NCI-H1930 (cell line): ENCODE measurements at places on chromosomes 12 and 14.

DNA sequence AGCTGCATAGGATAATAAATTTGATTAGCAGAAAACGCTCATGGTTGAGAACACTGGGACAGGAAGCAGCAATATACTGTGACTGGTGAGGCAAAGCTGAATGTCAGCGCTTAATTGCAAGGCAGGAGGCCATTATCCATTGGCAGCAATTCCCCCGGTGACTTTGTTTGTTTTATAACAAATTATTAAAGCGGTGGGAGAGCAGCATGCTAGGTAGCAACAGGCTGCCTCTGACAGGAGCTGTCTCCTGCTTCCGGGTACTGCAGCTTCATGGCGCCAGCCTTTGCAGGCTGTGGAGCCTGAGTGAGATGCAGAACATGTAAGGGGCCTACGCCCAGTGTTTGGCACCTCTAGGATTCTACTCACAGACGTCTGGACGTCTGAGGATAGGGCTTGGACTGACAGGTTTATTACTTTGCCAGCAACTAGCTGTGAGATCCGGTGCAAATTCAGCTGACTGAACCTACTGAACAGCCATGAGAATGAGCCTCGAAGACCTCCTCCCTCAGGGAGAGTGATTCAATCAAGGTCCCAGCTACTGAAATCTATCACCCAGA lies 82.1 kb upstream of the SSTR1 start:
- DNase-seq: no peak

GRCh38 chr12:1350055-1350933 lies 244.1 kb downstream of the FBXL14 start:
- DNase-seq: no peak

GRCh38 chr12:24928131-24928530 lies 20.8 kb downstream of the BCAT1 start:
- no peak for DNase-seq

DNA sequence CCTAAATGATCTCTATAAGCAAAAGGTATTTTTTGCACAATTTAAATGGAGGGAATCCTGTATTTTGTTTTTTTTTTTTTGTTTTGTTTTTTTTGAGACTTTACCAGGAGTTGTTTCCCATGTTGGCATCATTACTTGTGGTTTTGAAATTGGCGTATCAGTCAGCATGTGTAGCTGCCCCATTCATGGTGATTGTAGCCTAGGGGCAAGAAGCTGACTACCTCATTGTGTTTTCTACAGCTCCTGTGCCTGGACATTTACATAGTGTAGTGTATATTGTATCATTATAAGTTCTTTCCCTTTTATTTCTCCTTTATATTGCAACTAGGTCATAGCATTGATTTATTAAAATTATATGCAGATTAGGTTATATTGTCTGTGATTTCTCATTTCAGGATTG lies 24.5 kb downstream of the SAMD4A start:
- no peak for DNase-seq

- no peak for DNase-seq
These were observed 20.1 kb downstream of the FOXN4 start for GRCh38 chr12:109289004-109289403.

- no peak for DNase-seq
These were observed 86.1 kb upstream of the ARHGAP5 start for GRCh38 chr14:31990926-31991572.

DNA sequence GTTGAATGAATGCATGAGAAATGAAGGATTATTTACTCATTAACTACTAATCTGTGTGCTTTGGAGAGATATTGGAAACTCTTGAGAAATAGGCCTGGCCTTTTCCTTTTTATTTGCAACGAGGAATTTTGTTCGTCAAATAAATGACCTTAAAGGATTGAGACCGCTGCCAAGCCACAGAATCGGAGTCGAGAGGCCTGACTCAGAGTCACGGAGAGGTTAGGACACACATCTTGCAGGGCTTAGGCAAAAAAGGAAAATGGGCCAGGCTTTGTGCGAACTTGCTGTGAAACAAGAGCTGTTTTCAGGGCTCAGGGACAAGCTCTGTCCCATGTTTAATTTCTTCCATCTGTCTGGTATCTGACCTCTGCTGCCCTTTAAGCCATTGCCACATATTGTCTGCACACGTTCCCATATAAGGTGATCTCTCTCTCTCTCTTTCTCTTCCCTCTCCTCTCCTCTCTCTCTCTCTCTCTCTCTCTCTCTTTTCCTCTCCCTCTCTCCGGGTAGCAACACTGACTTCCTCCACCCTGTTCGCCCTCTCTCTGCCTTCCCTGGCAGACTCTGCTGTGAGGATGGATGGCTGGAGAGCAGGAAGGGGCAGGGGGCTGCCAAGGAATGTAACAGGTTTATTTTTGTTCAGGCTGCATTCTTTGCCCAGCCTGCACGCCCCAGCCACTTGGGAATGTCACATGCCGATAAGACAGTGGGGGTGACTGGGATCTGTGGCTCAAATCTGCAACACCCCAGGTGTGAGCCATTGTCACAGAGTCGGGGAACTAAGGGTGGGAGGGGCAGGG lies 14.9 kb upstream of the IFT81 start:
- no peak for DNase-seq

- peak; percentile 26 for DNase-seq
These were observed 185.3 kb upstream of the BCL2L14 start for GRCh38 chr12:11885261-11886038.

DNA sequence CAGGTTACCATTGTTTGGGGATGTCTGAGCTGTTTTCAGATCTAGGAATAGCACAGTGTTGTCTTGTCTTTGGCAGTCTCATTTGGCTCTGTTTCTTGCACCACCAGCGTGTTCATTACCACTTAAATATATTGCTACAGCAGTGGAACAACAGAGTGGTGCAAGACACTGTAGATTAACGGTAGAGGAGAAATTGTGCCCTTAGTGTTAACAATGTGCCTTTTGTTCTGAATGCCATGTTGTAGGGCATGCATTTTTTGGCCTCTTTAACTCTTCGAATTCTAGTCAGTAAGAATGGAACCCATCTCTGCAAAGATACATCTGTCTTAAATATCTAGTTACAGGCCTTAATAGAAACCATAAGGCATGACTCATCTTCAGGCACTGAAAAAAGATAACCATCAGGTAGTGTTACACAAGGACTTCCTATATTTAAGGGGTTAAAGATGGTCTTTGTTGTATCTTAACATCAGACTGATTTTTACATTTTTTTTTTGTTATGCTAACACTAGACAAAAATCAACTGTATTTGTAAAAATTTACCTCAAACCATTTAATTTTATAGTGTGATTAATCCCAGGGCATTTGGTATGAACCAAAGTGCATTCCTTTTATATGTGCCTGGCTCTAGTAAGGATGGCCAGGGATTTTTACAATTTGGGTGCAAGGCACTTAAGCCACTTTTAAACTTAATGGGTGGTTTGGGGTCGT lies 12.9 kb downstream of the DYRK2 start:
- no peak for DNase-seq

- no peak for DNase-seq
These were observed 251.6 kb downstream of the PHLDA1 start for GRCh38 chr12:75779891-75780496.

- no peak for DNase-seq
These were observed 245.5 kb downstream of the BCL11B start for GRCh38 chr14:99026471-99026870.

DNA sequence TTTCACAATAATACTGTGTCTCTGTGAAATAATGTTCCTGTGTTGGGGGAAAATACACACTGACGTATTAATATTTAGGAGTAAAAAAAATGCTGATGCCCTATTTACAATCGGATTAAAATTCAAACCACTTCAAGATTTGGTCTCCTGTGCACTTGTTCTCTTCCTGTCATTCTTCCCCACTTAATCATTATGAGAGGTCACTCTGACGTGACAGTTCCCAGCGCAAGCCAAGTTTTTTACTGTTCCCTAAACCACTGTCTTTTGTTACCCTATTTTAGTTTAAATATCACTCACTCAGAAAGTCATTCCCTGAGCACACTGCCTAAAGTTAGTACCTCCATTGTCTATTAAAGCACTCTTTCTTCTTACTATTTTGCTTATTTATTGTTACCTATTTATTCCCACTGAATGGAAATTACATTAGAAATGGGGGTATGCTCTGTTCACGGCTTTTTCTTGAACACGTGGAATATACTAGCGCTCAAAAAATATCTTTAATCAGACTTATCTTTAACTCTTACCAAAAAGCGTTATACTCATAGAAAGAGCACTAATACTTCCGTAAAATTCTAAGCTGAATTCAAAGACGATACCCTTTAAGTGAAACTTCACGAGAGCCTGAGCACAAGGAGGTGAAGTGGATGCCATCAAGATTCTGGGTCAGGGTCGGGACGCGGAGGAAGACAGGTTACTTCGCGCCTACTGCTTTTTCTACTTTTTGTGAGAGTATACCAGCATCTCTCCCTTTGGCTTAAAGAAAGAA lies 670 bp upstream of the PSMA3 start:
- DNase-seq: no peak

DNA sequence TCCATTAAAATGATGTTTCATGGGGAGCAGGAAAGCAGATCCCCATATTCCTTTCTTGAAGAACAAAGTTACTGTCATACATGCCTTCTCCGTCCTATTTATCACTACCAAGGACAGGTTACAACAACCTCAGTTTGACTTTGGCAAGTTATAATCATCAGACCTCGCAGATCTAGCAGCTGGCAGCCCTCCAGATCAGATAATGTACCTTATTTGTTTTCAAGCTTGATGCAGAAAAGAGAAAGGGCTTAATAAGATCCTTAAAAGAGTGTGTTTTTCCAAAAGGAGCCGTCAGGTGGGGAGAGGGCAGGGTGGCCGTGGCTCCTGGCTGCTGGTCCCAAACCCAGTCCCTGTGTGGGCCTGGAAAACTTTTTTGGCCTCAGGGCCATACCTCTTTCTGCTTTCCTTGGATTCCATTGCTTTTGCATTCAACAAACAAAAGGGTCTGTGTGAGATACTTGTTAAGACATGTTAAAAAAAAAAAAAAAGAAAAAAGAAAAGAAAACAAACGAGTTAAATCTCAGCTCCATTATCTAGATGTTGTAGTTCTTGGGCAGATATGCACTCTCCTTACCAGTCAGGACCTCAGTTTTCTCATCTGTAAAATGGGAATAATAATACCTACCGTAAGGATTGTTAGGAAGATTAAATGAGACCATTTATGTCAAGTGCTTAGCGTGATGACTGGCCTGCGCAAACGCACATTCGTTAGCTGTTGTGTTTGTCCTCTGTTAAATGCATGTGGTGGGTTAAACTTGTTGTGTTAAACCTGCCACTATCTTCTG lies 64.6 kb downstream of the B4GALNT3 start:
- DNase-seq: no peak

DNA sequence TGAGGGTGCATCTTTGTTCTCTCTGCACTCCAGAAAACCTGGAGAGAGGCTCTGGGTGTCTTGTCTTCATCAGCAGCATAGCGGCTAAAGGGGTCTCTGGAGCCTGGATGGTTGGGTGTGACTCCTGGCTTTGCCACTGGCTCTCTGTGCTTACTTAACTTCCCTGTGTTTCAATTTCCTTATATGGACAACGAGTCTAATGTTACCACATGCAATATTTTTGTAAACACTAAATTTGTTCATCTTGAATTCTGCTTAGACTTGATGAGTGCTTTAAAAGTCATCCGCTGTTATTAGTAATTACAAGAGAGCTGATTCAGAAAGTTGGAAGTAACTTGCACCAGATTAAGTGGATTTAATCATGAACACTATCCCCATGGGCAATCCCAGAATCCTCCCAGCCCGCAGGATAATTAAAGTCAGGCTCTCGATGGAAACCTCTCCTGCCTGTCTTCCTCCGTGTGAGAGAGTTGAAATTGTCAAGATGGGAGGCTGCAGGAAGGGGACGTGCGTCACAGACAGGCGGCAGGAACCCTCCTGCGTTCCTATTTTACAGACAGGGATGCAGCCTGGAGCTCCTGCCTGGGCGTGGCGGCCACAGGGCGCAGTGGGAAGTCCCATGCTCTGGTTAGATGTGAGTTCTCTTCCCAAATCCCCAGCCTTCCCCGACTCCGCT lies 201.2 kb downstream of the TTC8 start:
- no peak for DNase-seq

GRCh38 chr12:2268471-2269286 lies 215.9 kb downstream of the CACNA1C start:
- DNase-seq: no peak

DNA sequence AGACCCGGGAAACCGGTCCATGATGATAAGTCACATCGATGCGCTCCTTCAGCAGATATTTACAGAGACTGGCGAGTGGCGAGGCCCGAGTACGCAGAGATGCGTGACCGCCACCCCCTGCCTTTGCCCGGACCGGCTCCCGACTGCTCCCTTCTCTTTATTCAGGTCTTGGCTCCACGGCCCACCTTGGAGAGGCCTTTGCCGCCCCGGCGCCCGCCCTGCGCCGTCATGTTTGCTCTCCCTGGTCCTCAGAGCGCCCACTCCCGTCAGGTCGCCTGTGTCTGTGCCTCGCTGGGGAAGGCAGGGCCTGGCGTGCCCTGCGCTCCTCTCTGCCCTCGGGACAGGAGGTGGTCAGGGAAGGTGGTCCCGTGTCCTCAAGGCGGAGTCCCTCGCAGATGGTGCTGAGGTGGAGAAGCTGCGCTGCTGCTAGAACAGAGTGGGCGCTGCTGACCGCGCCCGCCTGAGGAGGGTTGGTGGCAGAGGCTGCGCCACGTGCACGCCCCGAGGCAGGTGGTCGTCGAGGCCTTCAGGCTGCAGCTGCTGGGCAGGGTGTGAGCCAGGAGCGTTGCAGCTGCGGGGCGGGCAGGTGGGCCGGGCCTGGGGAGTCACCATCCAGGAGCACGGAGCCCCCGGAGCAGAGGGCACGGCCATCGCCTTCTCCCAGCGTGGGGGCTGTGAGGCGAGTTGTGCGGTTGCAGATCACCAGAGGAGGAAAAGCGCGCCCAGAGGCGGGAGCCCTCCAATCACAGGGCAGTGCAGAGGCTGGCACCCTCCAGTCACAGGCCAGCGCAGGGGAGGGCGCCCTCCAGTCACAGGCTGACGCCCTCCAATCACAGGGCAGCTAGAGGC lies 27.2 kb downstream of the DDX51 start:
- no peak for DNase-seq

DNA sequence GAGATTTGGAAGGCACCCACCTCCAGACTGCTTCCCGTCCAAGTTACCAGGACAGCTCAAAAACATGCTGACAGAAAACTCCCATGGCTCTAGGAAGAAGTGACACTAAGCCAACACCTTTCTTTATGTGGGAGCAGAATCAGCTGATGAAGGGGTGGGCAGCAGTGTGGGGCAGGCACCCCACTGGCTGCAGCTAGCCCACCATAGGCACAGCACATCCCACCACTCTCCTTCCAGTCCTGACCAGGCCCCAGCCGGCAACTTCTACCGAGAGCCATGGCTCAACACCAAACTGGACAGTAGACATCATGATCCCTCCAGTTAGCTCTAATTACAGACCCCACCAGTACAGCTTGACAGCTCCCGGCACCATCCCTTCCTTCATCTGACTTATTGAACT lies 45.0 kb downstream of the SH2B3 start:
- no peak for DNase-seq

- no peak for DNase-seq
These were observed 58.3 kb upstream of the FRMD6 start for GRCh38 chr14:51593397-51593796.

- DNase-seq: no peak
These were observed 2.9 kb upstream of the RNU6-8 start for GRCh38 chr14:32205984-32206383.
